ENCODE measurements at places on chromosomes 3 and 15.

GRCh38 chr15:39511916-39512260 lies 69.0 kb upstream of the THBS1 start:
- no peak for DNase-seq

- DNase-seq: no peak
These were observed 3.8 kb upstream of the ACAD9 start for GRCh38 chr3:128875556-128876120.

DNA sequence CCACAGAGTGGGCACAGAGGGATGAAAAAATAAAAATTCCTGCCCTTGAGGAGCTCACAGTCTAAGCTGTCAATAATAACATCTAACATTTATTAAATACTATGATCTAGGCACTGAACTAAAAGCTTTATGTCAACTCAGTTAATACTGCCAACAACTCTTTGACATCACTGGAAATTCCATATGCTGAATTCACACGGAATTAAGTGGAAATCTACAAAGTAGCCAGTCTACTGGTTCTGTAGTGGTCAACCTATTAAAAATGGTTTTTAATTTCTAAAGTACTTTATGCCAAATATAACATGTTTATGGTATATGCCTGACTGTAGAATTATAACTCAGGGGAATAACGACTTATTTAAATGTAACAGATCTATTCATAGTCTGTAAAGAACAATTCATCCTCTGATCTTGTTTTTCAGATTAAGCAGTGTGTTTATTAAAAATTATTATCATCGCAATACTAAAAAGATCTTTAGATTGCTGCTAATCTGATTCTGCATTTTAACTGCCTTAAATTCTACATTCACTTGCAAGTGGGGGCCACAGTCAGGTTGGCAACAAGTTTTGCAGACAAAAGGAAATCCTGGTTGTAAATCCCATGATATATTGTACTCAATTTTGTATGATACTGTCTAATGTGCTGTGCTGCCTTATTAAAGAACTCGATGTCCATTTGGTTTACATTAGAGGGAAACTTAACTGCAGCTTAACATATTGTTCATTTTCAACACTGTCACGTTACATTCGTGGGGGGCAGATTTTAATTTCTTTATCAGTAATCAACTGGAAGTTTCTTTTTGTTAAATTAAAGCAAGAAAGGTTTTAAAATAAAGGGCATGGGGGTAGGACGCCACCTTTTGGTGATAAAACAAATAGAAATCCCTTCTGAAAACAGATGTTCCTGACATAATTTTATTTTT lies 2.6 kb upstream of the FOXP1 start:
- DNase-seq: no peak

DNA sequence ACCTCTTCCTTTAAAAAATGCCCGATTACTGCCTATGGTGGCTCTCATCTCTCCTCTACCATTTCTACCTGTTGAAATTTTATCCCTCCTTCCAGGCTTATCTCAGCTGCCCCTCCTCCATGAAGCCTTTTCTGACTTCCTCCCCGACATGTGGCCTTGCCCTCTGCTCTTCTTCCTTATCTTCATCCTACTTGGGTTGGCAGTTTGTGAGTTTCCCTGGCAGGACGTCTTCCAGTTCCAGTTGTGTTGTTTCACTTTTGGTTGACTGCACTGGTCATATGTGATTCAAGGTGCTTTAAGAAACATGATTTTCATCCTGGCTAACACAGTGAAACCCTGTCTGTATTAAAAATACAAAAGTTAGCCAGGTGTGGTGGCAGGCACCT lies 4.4 kb downstream of the DLL4 start:
- DNase-seq: no peak

- DNase-seq: no peak
These were observed 3.8 kb downstream of the RASGRF1 start for GRCh38 chr15:79086814-79087213.

- DNase-seq: peak; percentile 55
These were observed 47.9 kb downstream of the TLE3 start for GRCh38 chr15:70049701-70050301.

GRCh38 chr15:62124973-62125303 lies 40.1 kb downstream of the C2CD4B start:
- DNase-seq: no peak

DNA sequence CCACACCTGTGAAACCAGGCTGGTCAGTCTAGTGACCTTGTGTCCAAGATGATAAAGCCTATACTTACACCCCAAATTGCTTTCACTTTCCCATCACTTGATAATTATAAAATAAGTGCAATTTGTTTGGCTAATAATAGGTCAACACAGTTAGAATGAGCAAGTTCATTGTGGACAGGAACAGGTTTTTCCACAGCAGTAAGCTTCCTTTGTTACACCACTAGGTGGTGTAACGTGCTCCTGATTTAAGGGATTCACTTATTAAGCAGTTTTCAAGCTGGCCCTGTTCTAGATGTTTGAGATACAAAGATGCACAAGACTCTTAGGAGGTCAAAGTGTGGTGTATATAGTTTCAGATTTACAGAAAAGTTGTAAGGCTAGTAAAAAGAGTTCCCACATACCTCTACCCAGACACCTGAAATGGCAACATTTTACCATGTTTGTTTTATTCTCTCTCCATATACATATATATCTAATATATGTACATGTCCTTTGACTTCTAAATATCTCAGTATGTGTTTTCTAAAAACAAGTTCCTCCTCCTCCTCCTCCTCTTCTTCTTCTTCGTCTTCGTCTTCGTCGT lies 6.8 kb upstream of the MFSD1 start:
- DNase-seq: no peak

DNA sequence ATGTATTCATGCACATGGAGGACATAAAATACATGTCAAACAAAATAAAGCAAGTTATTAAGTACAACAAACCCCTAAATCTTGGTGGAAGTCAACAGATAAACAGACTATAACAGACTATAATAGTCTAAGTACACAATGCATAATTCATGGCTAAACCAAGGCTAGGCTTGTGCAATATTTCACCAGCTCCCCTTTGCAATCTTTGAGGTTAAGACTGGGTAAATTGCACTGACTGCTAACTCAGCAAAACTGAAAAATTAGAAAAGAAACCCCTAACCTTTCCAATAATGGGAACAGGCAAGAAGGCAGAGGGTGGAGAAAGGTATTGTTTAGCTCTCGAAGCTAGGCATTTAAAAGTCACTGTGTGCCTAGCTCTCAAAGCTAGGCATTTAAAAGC lies 304.9 kb upstream of the WNT5A start:
- DNase-seq: no peak

DNA sequence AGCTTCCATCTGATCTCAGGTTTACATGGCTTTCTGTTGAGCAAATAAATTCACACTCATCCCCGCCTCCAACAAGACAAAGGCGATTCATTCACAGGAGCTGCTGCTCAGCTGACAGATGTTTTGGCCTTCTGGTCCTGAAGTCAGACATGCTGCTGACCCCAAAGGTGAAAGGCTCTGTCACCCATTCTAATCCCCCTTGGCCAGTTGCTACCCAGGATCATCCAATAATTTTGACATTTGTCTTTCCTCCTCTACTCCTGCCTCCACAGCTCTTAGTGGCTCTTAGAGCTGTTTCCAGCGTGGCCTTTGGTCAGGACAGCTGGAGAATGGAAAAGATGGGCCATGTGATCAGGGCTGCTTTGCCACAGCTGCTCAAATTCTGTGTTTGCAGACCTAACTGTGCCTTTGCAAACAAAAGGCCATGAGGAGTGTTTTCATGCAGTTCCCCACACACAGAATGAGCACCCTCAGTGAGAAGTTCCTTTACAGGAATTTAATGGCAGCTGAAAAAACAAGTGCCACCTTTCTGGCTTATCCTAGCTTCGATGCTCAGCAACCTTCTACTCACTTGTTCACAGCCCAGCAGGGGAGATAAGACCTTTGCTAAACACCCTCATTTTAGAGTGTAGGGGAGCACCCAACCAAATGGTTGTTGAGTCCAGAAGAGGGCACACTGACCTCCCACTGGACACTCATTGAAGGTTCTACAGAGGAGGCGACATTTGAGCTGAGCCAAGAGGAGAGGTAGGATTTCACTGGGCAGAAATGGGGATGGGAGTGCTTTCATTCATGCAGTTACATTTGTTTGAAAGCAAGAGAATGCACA lies 39.0 kb downstream of the CYP19A1 start:
- no peak for DNase-seq

DNA sequence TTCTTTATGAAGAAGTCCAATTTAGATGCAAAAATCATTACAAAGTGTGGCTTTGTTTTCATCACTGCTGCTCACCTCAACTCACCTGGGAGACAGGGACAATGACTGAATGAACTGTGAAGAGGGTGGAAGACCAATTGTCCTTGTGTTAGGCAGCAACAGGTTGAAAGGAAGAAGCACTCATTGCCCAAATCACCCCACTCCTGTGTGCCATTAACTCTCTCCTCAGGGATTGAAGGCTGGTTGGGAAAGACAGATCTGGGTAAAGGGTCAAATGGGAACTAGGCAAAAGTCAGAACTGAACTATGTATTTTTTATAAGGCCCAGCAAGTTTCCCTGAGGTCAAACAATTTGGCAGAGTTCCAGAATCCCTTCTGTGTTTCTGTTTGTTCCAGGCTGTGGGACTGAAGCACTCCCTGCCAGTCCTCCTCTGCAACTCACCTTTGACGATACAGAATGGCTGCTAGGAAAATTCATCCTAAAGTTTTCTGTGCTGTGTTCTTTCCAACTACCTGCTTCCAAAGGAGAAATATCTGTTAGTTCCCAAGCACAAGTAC lies 68.6 kb upstream of the CCDC39 start:
- no peak for DNase-seq

DNA sequence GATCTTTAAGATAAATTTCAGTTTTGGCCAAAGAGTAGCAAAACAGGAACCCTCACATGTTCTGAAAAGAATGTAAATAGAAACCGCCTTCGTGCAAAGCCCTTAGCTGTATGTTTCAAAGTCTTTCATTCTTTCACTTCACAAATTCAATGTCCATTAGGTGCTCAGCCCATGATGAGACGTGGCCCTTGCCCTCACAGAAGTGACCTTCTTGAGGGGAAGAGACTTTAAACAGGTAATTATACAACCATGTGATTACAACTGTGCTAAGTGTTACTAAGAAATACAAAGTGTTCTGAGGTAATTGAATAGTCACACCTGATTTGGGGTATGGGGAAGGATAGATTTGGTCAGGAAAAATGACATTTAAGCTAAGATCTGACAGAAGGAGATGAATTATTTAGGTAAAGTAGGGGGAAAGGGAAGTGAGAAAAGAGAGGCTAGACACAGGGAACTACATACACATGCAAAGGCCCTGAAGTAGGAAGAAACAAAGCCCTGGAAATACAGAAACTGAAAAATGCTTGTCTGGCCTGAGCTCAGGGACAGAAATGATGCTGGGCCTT lies 19.6 kb downstream of the HSPBAP1 start:
- DNase-seq: no peak

DNA sequence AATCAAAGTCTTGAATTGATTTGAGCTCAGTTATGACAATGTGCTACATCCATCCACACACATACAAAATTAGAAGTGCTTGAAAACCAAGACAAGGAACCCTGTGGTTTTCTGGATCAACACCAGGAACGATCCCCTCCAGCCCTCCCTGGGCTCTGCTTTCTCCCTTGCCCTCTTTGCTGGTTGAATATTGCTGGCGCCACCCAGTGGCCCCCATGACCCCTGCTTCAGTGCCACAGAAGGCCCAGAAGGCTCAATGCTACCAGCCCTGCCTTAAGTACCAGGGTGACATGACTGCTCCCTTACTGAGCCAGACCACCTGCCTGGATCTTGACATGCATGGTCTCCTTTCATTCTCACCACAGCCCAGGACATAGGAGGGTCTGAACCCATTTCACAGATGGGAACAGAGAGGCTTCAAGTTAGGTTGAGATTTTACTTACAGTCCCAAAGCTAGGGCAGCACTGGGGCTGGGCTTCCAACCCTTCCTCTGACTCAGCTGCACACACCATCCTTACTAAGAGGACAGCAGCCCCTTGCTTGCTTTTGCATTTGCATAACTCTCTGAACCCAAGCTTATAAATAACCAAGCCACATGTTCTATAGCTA lies 15.0 kb downstream of the IL12A start:
- DNase-seq: no peak

- no peak for DNase-seq
These were observed 15.4 kb downstream of the SCN5A start for GRCh38 chr3:38634111-38634510.

DNA sequence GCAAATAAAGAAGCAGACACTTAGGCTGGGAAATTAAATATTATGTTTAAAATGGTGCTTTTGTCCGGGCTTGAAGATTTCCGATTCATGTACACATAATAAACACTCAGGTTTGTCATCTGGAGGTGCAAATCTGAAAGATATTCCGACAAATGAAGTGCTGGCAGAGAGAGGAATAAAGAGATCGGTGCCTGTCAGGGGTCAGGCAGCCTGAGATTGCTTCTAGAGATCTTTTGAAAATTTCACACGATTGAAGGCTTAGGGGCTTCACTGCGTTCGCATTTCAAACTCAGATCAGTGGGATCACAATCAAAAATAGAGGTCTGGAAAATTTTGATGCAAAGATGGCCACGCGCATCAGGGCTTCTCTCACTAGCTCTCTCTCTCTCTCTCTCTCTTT lies 33.2 kb downstream of the NR2F2 start:
- DNase-seq: no peak

DNA sequence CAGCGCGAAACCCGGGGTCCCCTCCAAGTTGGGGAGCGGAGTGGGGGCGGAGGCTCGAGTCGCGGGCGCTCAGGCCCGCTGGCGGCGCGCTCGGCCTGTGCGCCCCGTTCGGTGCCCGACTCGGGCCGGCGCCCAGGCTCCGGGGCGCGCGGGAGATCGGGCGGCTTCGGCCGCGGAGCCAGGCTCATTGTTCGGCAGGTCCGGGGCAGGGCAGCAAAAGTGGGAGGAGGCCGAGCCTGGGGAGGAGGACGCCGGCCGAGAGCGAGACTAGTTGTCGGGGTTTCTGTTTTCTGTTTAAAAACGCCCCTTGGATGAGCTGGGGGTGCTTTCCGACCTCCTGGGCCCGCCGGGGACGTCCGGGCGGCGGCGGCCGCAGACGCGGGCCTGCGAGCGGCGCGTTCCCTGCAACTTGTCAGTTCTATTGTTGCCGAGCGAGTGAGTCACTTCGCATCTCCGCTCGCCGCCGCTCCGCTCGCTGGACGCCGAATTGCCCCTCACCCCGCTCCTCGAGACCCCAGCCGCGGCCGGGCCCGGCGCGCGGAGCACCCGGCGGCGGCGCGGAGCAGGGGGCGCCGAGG lies 676 bp downstream of the TCF12 start:
- DNase-seq: peak; percentile 94

- no peak for DNase-seq
These were observed 40.1 kb downstream of the VGLL4 start for GRCh38 chr3:11603628-11604027.

DNA sequence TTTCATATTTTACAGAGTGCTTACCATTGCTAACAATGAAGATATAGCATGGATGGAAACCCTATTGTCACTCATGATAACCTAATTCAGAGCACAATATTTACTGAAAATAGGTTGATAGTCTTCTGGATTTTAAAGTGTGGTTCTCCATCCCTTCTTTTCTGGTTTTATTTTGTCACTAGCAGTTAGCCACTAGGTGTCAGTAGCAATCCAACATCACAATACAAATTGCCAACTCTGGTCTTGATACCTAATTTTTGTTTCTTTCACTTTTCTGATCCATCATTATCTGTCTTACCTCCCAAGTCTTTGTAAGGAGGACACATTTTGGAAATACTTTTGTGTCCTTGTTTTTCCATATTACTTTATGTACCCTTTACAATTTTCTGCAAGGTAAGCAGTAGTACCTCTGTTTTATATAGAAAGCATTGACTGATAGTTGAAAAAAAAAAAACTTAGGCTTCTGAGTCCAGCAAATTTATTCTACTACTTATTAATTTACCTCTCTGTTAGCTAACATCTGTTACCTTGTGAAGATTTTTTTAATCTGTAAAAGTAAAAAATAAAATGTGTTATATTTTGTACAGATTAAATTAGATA lies 28.3 kb upstream of the CRYBG3 start:
- DNase-seq: no peak

GRCh38 chr3:66014056-66014455 lies 24.7 kb downstream of the MAGI1 start:
- no peak for DNase-seq

Measured in right kidney (tissue), 9 donors.